AG08396 (cell line): ENCODE measurements at places on chromosomes 6 and 20.

- no peak for DNase-seq
These were observed 169.8 kb downstream of the KLHL32 start for GRCh38 chr6:97094376-97094775.

GRCh38 chr20:45346291-45346718 lies 1.9 kb downstream of the SDC4 start:
- DNase-seq, result no peak

DNA sequence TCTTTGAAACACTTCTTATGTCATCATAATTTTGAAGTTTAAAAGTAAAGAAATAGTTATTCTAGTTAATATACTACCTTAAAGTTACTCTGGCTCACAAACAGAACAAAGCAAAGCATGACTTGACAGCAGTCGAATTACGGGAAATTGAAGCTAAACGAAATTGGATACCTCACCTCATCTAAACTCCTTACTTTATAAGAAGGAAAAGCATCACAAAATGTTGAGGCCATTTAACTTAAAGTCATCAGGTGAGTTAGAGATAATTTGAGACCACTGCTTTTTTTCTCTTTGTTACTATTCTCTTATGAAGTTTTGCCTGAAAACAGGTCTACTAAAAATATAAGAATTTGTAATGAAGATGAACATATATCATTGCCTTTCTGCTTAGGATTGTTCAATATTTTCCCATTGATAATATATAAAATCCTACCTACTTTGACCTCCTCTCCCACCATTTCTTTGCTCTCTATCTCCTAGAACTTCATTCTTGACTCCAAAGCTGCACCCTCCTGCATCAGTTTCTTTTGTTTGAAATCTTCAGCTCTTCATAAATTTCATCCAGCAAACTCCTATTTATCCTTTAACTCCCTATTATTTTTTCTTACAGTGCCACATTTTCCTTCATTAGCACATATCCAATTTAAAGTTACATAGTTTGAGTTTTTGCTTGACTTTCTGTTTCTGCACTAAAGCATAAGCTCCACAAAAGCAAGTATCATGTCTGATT lies 510.7 kb upstream of the ZNF337 start:
- no peak for DNase-seq

GRCh38 chr6:105374010-105374420 lies 28.9 kb downstream of the PREP start:
- no peak for DNase-seq

DNA sequence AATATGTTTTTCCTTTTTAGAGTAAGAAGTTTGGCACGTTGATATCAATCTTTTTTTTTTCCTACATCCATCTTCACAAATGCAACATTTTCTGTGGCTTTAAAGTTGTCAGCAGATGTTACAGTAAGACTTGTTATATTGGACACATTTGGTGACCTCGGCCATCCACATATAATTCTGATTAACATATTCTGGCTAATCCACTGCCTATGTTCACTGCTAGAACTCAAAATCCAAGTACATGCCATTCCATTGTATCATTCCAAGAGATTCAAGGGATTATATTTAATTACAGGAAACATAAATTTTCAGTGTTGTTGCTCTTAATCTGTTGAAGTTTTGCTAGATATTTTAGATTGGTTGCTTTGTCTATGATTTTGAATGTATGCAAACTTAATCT lies 367.6 kb downstream of the TENT5A start:
- DNase-seq, result no peak

- DNase-seq, result no peak
These were observed 26.2 kb downstream of the HDAC2 start for GRCh38 chr6:113944701-113945100.

GRCh38 chr20:61299104-61299503 lies 47.0 kb downstream of the CDH4 start:
- no peak for DNase-seq

GRCh38 chr6:149484733-149485700 lies at the start of gene ZC3H12D:
Gene ZC3H12D (minus strand): TSS chr6:149485014. CDS start chr6:149474543, 10,471 bp downstream.
- no peak for DNase-seq

DNA sequence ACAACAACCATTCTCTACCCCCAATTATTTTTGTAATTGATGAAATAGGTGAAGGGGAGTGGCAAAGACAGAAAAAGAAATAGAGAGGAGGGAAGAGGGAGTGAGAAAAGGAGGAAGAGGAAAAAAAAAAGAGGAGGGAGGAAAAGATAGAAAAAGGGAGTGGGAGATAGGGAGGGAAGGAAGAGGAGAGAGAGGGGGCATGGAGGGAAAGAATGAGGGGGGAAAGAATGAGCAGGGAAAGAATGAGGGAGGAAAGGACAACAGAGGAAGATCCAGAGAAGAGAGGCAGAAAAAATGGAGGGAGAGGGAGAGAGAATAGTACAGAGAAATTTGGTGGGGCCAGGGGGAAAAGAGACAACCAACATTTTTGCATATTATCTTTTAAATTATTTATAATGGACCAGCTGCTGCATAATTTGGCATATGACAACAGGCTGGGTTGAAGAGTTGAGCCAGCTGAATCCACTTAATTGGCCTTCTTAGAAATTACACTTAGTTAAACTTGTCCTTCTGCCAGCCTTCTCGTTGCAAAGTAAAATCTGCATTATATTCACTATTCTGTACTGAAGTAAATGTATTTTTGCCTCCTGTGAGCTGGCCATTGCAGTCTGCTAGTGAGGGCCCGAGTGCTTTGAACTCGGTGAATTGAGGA lies 101.0 kb downstream of the ARHGAP18 start:
- no peak for DNase-seq

GRCh38 chr6:101402622-101403031 lies 9.1 kb downstream of the GRIK2 start:
- DNase-seq, result no peak

GRCh38 chr20:17611290-17611539 lies 41.3 kb downstream of the DSTN start:
- no peak for DNase-seq

GRCh38 chr6:89180971-89181370 lies 35.1 kb downstream of the PM20D2 start:
- DNase-seq, result no peak

DNA sequence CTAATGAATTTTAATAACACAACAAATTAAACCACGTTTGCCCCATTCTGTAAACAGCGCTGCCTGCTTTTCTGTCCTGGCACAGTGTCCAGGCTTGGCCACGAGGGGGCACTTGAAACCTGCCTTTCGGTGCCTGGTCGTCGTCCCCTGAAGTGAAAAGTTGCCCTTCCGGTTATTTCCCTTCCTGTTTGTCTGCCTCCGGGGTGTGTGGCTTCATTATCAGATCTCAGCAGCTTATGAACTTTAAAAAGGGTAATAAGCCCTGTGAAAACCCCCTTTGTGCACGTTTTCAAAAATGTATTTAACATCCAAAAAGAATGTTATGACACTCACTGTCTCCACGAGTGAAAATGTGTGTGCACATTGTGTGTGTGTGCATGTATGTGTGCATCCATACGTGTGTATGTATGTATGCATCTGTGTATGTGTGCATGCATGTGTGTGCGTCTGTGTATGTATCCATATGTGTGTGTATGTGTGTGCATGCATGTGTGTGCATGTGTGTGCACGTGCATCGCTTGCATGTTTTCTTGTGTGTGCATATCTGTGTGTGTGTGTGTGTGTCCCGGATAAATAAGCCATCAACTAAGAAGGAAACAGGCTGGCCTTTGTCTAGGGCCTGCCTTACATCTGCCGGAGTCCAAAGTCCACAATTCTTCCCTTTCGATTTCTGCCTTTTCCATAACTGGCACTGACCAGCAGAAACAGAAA lies 358.4 kb downstream of the THBS2 start:
- DNase-seq, result peak; percentile 94

DNA sequence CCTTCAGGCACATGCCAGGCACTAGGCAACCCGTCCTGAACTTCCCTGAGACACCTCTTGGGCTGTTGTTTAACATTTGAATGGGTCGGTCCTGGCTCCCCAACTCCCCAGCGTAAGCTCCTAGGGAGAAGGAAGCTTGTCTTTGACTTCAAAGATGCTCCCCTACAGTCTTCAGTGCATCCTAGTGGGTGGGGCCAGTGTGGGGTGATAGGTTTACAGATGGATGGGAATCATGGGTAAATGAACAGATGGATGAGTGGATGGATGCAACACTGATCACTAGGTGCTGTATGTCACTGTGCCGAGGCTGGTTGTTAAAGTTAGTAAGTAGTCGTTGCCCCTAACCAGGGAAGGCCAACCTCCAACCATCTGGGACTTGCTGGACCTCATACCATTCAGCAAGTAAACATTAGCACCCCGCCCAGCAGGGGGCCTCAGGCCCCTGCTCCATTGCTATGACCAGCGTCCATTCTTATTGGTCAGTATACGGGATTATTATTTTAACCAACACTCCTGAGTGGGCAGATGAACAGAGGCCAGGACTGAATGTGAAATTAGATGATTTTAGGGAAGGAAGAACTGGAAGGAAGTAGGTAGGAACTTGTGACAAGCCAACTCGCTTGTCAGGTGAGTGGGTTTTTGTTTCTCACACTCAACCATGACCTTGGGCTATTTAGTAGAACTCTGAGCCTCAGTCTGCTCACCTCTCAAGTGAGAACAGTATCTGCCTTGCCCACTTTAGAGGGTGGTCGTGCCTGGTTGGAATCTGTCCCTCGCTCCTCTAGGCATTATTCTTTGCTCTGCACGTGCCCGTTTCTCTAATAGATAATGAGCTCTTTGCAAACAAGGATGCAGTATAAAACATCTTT lies 82.9 kb upstream of the FOXP4 start:
- peak; percentile 82 for DNase-seq

- DNase-seq, result peak; percentile 12
These were observed 40.1 kb downstream of the VTA1 start for GRCh38 chr6:142187209-142187608.

DNA sequence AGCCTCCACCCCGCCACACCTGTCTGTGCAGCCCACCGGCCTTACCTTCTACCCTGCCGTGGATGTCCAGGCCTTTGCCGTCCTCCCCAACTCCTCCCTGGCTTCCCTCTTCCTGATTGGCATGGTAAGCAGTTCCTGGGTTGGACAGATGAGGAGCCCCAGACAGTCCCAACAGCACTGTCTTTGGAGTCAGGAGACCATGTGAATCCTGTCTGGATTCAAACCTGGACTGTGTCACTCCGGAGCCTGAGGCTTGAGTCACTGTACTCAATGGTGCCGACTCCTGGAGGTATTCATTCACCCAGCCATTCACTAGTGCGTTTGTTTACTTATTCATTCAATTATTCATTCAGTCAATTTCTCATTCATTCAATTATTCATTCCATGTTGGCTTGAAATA lies 20.0 kb upstream of the LBP start:
- DNase-seq, result no peak

- DNase-seq, result no peak
These were observed 34.5 kb downstream of the NTSR1 start for GRCh38 chr20:62742979-62743776.

DNA sequence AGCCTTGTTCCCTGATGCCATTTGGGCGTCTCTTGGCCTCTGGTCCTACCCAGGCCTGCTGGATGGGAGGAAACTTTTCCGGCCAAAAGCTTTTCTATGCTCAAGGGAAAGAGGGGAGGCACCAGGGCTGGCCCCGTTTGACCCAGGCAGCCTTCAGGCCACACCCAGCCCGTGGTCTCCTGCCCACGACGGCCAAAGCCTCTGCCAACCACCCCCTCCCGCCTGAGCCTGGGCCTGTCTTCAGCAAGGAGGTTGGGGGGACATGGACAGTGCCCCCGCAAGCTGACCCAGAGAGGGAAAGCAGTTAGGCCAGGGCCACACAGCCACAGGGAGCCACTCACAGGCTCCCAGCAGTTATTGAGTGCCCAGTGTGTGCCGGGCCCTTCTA lies 49.5 kb downstream of the SRC start:
- no peak for DNase-seq

- DNase-seq, result no peak
These were observed 101.3 kb upstream of the UFL1 start for GRCh38 chr6:96420294-96420693.

GRCh38 chr6:52992980-52993920 lies 1.8 kb downstream of the GSTA4 start:
- peak; percentile 21 for DNase-seq

- no peak for DNase-seq
These were observed 74.8 kb downstream of the RIN2 start for GRCh38 chr20:19832875-19833274.

GRCh38 chr6:24667378-24667803 lies 514 bp downstream of the ACOT13 start:
- peak; percentile 40 for DNase-seq

- DNase-seq, result no peak
These were observed 93.6 kb downstream of the NCR2 start for GRCh38 chr6:41428996-41429421.

DNA sequence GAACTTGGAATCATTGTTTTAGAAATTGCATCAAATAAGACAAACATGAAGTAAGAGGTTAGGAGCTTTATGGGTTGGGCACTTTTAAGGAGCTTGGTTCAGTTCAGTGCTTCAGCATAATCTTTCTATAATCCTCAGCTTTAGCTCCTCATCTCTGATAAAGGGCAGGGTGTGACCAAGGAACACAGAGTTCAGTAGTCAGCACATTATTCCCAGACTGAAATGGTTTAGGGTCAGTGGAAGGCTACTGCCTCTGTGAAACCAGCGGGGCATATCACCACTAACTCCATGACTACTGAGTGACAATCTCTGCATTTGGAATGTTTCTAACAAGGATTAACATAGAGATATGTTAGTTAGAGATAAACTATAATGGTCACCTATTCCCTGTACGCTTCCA lies 36.9 kb downstream of the CRYBG1 start:
- DNase-seq, result no peak

- no peak for DNase-seq
These were observed 44.9 kb downstream of the TNFRSF21 start for GRCh38 chr6:47264775-47265184.

DNA sequence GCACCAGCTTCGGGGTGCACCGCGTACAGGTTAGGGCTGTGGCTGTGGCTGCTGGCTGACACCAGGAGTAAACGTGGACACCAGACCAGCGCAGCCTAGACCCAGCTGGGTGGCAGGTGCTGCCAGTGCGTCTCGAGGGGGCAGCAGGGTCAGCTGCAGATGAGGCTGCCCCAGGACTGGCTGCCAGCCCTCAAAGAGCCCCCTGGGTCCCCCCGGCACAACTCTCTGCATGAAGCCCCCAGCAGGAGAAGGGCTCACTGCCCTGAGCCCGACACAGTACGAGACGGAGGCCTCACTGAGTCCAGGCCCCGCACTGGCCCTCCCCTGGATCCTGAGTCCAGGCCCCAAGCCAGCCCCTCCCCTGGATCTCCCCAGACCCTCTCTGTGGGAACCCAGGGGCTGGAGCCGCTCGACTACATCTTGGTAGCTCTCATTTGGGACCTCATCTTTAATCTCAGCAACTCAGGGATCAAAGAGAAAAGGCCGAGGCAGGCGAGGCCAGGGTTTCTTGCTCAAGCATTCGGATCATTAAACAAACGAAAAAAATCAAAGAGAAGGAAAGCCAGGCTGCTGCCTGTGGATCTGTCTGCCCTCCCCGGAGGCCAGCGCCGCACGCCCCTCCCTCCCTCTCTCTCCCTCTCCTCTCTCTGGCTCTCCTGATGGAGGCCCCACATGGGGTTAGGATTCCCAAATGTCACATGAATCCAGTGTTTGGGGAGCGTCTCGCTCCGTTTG lies 7.0 kb upstream of the NKAIN4 start:
- no peak for DNase-seq

DNA sequence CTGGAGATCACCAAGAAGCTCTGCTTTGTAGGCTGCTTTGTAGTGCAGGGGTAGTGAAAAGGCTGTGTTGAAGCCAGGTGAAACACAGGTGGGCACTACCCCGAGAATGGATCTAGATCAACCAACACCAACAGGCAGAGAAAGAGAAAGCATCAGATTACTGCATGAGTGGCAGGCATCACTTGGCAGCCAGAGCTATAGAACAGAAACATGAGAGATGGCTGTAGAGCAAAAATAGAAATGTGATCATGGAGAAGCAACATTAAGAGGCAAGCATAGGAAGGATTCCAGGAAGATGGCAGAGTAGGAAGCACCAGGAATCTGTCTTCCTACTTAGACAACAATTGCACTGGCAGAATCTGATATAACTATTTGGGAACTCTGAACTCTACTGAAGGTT lies 311.1 kb upstream of the TCF21 start:
- no peak for DNase-seq
